MM.1S (cell line): ENCODE measurements at places on chromosomes 7 and 10.

DNA sequence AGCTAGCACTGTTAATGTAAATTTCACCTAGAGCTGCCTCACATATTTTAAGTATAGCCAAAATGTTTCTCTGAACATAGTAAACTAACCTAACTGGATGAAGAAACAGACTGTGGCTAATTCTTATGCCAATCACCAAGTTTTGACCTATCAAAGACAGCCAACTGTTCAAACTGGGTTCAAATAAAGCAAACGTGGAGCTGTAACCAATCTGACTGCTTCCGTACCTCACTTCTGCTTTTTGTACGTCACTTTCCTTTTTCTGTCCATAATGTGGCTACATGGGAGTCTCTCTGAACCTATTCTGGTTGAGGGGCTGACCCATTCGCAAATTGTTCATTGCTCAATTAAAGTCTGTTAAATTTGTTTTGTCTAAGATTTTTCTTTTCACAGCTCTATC, 66.3 kb upstream of the ETV1 start:
- no peak for DNase-seq

GRCh38 chr10:42969147-42969546, 107.7 kb upstream of the RET start:
- DNase-seq = no peak

GRCh38 chr10:118395947-118396346, 53.8 kb upstream of the FAM204A start:
- no peak for DNase-seq

- no peak for DNase-seq
These were observed 22.8 kb downstream of the FAM107B start for GRCh38 chr10:14751921-14752320.

DNA sequence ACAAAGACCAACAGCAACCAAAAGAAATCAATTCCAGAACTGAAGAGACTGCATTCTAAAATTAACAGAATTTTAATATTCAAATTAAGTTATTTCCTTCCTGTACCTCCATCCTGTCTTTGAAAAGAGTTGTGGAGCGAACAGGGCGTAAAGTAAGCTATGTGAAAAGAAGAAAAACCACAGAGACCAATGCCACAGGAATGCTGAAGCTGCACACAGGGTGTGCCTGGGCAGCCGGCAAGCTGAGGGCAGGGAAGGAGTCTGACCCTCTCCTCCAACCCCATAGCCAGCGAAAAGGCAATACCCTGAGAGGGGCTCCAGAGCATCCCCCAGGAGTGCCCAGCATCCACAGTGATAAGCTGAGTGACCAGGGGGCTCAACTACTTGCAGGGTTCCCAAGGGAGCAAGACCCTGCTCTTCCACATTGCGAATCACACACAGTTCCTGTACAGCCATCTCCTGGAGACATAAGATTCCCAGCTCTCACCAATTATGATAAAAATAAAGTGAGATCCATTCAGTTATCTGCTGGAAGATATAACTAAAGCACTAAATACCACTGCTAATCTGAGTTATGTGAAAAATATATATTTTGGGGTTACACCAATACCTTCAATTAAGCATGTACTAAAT, 93.8 kb downstream of the PARD3 start:
- DNase-seq = peak; percentile 90

- DNase-seq = no peak
These were observed 15.7 kb downstream of the DNAJB6 start for GRCh38 chr7:157352516-157352915.

- DNase-seq = no peak
These were observed 612.1 kb upstream of the MGMT start for GRCh38 chr10:128854963-128855362.

DNA sequence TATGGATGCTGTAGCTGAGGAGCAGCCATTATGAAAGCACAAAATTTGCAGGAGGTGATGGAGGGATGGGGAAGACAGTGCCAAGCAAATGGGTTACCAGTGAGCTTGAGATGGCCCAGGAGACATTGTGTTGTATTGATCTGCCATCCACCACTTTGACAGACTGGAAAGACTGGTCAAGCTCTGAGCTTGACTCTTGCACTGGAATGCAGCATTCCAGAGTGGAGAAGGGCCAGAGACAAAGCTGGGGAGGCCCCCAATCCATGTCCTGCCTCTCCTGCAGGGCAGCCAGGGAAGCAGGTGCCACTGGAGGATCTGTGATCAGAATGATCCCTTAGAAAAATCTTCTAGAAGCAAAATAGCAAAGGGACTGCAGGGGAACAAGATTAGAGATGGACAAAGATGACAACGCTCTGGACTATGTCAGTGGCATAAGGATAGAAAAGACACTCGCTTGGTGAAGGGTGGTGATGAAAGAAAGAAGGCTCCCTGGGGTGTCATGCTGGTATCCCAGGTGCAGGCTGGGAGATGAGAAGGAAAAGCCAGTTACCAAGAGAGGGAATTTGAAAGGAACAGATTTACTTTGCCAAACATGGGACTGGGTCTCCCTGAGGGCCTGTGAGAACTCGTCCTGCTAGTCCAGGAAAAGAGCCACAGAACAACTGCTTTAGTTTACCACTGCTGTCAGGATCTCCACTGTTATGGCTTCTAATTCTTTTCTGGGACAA, 5.0 kb downstream of the GSDME start:
- no peak for DNase-seq

GRCh38 chr7:116464375-116464774, 35.2 kb upstream of the CAV2 start:
- DNase-seq = no peak

- no peak for DNase-seq
These were observed 9.2 kb upstream of the CPA1 start for GRCh38 chr7:130371046-130371445.

DNA sequence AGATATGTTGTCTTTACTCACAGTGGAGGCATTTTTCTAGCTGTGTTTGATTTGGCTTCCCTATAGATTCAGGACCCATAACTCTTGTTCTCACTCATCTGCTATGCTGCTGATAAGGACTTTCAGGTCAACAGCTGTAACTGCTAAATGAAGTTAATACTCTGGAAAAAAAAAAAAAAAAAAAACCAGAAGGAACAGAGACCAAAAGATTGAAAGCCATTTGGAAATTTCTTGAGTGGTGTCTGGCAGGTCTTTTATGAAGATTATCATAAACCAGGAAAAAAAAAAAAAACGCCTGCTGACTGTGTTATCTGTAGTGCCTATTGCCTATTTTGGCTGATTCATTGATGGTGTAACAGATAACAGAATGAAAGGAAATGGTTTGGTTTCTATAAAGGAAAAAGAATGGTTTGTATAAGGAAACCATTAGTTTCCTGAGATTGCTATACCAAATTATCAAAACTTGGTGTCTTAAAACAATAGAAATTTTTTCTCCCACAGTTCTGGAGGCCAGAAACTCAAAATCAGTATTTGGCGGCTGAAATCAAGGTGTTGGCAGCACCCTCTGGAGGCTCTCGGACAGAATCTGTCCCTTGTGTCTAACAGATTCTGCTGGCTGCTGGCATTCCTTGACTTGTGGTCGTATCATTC, 60.5 kb upstream of the BET1 start:
- DNase-seq = no peak

GRCh38 chr7:116786791-116787443, 75.5 kb upstream of the CAPZA2 start:
- DNase-seq = peak; percentile 92

GRCh38 chr10:52672880-52673279, 99.7 kb downstream of the MBL2 start:
- DNase-seq = no peak

- no peak for DNase-seq
These were observed 54.5 kb downstream of the LRRN3 start for GRCh38 chr7:111145472-111145871.

DNA sequence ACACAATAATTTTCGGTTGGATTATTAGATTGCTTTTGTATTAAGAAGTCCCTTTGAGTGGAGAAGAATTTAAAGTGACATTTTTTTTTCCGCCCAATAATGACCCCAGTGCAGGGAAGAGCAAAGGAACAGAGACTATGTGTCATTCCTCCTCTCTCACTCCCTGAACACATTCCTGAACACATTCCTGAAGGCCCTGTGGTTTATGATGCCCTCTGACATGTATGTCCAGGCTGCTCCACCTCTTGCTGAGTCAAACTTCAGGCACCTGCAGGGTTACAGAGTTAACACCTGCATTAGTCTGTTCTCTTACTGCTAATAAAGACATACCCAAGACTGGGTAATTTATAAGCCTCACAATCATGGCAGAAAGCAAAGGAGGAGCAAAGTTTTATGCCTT, 704.0 kb upstream of the LRRN3 start:
- no peak for DNase-seq

- no peak for DNase-seq
These were observed 686 bp downstream of the ABI1 start for GRCh38 chr10:26860102-26860442.

DNA sequence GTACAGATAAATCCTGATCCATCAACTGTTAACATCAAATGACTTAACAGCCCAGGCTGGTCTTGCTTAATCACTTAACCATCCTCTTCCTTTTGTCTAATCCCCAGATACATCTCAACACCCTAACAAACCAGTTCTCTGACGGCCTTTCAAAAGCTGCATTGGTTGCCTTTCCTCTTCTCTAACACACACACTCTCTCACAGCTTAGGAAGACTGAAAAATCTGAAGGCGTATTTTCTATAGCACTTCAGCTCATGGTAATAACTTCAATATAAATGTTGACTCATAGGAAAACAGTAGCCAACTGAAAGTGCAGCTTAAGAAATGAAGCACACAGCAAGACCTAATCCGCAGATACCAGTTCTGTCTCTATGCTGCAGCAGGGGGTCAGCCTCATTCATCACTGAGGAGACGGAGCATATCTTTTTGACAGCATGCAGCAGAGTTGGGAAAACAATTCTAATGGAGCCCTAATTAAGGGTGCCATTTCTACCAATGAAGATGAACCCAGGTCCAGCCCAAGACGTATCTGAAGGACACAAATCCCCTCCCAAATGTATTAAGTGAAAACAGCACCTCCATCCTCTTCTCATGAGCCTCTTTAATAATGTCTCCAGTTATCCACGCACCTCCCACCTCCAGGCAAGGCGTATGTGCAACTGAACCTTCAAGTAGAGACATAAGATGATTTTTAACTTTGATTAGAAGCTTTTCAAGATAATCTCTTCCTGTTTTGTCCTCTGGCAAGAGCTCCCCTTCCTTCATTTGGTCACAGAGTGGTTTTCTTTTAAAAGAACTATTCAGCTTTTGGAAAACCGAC, 211.7 kb upstream of the NFE2L3 start:
- no peak for DNase-seq

- no peak for DNase-seq
These were observed 310.6 kb downstream of the PARD3 start for GRCh38 chr10:34504534-34504933.
